ENCODE measurements at places on chromosomes 12 and 14.

DNA sequence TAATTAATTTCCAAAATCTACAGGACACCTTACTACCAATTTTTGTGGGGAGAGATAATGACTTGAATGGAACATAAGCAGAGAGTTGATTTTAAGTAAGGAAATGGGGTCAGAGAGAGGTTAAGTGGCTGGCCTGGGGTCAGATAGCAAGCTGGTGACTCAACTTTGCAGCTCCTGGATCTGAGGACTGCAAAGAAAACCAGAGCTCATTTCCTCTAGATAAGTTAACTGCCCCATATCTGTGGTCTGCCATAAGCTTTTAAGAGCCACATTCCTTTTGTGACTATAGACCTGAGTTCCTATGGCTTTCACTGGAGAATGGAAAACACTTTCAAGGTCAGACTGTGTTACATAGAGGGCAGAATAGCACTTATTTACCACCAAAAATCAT lies 201.2 kb upstream of the PRICKLE1 start:
- DNase-seq: no peak

DNA sequence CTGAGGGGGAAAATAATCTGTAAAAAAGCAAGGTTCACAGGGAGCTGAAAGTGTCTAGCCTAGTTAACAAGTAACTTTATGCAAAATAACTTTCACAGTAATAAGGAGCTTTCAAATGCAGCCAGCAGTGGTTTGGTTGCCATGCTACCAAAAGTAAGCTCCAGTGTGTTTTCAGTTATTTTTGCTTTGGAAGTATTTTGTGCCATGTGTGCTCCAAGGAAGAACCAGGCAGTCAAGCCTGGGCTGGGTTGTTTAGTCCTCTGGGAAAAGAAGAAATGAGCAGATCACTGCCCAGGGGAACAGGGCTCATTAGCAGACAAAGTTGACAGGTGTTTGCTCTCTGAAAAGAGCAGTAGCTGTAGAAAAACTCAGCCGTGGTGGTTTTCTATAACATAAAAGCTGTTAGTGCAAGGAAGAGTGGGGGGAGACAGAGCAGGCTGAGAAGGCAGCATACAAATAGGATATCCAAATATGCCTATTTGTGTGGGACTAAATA lies 92.8 kb upstream of the TMTC2 start:
- no peak for DNase-seq

GRCh38 chr12:31817120-31817519 lies 88.3 kb upstream of the AMN1 start:
- no peak for DNase-seq

GRCh38 chr12:110403146-110403975 lies at the start of gene ANAPC7:
Gene ANAPC7 (minus strand): TSS chr12:110403708. CDS start chr12:110403627, 81 bp downstream.
- peak; percentile 84 for DNase-seq

DNA sequence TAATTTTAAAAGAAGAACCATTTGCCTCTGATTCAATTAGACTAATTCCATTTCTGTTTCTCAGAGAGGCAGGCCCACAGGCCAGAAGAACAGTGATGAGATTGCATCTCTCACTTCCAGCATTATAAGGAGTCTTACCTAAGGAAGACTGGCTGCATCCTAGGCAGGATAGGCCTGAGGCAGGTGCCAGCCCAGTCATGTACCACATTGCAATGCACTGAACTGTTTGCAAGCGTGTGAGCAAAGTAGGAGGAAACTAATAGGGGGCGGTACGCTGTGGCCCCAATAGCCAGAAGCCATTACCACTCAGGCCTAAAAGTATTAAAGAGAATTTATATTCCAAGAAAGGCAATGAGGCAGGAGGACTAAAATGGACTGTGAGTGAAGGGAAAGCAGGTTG lies 12.1 kb upstream of the CNIH1 start:
- no peak for DNase-seq

DNA sequence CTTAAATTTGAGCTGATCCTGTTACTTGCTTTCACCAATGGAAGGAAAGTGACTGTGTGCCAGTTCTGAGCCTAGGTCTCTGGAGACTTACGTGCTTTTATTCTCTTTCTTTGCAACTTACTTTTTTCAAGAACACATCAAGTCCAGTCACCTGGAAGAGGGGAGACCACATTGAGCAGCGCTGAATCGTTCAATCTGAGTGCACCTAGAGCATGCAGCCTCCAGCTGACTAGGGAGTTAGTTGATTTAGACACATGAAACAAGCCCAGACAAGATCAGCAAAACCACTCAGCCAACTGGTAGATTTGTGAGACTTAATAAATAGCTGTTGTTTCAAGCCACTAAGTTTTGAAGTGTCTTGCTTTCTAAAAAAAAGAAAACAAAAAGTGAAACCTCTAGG lies 1014.8 kb upstream of the FBXO33 start:
- DNase-seq: no peak

- no peak for DNase-seq
Observed at GRCh38 chr14:61184112-61184511, 97.0 kb downstream of the TMEM30B start.

GRCh38 chr12:97006585-97006984 lies 99.5 kb downstream of the NEDD1 start:
- no peak for DNase-seq

DNA sequence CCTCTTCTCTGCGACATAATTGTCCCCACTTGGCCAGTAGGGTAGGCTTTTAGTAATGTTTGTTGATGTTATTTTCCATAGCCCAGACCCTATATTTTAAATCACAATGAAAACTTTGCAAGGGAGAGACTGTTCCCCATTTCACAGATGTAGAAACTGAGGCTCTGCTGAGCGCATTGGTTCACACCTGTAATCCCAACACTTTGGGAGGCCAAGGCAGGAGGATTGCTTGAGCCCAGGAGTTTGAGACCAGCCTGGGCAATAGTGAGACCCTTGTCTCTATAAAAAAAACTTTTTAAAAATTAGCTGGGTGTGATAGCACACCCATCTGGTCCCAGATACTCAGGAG lies 114.8 kb downstream of the DIP2B start:
- DNase-seq: no peak

DNA sequence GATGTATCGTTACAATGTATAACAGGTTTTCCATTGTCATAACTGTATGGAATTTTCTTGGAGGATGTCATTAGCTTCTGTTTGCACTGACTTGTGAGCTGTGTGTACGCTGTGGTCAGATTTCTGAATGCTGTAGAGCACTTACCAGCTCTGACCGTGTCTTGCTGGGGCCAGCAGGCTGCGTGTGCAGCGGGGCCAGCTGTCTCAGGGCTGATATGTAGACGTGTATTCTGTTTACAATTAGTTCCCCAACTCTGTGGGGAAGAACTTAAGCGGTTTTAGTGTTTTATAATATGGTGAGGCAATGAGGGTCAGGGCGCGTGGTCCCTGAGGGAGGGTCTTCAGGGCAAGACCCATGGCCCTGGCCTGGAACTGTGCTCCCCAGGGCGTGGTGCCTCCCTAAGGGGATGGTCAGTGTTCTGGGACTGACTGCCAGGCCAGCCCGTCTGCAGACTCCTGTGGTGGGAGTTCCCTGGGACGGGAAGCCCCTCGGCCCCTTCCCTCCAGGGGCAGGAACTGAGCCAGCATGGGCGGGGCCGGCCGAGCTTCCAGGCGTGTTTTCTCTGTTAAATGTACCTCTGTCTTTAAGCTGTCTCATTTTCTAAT lies 18.7 kb downstream of the XRCC3 start:
- no peak for DNase-seq

- no peak for DNase-seq
Observed at GRCh38 chr12:57215668-57216013, 953 bp upstream of the NXPH4 start.

GRCh38 chr12:131942671-131943070 lies 7.1 kb upstream of the EP400 start:
- DNase-seq: no peak

GRCh38 chr12:1583421-1584078 lies 10.8 kb downstream of the FBXL14 start:
- DNase-seq: peak; percentile 66

GRCh38 chr12:12722435-12723148 lies 5.4 kb downstream of the CDKN1B start:
- no peak for DNase-seq

DNA sequence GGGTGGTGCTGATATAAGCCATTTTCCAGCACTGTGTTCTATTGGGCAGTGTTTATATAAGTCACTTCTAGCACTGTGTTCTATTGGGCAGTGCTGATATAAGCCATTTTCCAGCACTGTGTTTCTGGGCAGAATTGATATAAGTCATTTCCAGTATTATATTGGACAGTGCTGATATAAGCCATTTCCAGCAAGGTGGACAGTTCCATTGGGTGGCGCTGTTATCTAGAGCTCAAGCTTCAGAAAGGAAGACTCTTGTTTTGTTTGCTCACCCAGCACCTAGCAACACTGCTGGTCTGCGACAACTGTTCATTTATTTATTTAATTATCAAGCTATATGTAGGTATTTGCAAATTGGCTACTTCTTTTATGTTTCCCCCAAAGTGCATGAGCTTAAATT lies 690.3 kb downstream of the AACS start:
- DNase-seq: no peak

GRCh38 chr14:57659052-57659451 lies 165.4 kb upstream of the CCDC198 start:
- no peak for DNase-seq

- DNase-seq: no peak
Observed at GRCh38 chr14:100764471-100765115, 37.9 kb downstream of the DLK1 start.
